Liver (tissue), 10 donors: ENCODE measurements at places on chromosomes 2 and 18.

GRCh38 chr18:3494569-3494968 is 44.6 kb downstream of the TGIF1 start:
- no peak for DNase-seq

DNA sequence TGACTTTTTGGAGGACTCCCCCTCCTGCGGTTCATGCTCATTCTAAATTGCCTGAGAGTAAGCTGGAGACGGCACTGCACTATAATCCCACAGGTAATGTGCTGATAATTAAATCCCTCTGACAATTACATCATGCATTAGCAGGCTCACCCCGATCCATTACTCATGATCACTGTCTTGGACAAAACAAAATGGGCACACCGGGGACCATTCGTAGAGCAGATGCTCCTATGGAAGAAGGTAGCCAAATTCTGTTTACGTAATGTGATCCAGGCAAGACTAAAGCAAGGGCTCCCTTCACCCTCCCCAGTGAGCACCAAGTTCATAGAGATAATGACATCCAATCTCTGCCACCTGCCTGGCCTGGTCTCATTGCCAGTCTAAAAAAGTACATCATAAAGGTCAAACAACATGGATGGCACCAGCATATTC is 657.1 kb upstream of the SOX11 start:
- no peak for DNase-seq

DNA sequence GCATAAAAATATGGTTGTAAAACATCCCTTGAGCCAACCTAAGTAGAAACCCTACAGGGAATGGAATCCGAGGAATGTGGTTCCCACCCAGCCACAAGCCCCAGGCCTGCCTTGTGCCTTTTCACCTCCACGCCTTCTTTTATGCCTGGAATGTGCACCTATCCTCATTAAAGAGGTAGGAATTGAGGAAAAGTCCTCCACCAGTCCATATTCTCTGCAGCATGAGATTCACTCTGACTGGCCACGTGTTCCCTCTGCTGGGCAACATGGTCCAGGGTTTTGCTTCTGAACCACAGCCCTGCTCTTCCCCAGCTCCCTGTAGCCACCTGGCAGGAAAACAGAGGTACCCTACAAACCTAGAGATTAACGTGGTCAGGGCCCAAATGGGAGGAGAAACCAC is 787.9 kb upstream of the RAB6C start:
- DNase-seq = no peak

DNA sequence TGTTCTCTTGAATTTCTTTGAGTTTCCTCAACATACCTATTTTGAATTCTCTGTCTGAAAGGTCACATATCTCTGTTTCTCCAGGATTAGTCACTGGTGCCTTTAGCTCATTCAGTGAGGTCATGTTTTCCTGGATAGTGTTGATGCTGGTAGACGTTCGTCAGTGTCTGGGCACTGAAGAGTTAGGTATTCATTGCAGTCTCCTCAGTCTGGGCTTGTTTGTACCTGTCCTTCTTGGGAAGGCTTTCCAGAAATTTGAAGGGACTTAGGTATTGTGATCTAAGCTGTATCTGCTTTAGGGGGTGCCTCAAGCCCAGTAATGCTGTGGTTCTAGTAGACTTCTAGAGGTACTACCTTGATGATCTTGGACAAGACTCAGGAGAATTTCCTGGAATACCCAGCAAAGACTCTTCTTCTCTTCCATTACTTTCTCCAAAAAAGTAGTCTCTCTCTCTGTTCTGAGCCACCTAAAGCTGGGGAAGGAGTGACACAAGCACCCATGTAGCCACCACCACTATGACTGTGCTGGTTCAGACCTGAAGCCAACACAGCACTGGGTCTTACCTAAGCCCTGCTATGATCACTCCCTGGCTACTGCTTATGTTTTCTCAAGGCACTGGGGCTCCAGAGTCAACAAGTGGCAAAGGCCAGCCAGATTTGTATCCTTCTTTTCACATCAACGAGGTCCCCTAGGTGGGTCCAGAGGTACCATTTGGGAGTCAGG is 852.0 kb downstream of the BCL11A start:
- DNase-seq = no peak

GRCh38 chr2:65587779-65588178 is 155.4 kb upstream of the SPRED2 start:
- no peak for DNase-seq

GRCh38 chr18:10736984-10737383 is 211.2 kb downstream of the NAPG start:
- DNase-seq = no peak

DNA sequence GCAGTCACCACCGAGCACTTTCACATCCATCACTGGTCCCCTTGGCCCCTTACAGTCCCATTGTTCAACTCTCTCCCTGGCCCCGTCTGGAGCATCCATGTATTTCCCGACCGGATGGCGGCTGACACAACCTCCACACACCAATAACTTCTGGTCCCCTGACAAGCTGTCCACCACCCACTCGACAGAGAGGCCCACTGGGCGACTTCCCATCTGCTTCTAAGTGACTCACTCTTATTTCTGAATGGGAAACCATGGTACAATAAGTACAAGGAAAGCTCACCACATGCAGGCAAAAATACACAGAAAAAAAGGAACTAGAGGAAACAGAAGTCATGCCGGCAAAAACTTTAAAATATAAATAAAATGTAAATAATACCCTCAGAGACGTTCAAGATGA is 82.9 kb upstream of the RAB12 start:
- no peak for DNase-seq

DNA sequence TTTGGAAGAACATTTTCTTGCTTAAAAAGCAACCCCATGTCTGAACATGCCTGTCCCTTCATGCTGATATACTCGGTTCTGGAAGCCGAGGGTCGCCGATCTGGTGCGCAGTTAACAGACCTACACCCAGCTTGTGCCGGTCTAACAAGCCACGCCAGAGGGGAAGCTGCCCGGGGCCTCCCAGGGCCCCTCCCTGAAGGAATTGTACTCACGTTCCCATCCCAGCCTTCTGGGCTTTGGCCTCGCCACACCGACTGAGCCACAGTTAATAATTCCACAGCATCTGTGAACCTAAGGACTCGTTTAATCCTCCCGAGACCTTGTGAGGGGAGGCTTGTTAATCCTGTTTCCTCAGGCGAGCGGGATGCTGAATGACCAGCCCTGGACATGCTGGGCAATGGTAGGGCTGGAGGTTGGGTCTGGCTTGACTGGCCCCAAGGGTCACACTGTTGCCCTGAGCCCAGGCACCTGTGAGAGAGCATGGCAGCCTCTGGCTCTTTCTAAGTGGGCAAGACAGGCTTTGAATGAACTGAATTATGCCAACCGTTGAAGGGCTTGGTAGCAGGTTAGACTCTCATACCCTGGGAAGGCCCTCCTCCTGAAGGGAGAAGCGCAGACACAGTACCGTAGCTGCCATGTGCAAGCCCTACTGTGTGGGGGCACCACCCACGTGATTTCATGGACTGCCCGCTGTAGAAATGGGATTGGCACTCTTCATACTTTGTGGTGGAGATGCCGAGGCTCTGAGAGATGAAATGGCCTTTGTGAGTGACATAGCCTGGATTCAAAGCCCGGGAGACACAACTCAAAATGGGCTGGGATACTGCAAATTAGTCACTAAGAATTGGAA is 27.9 kb upstream of the ODC1 start:
- DNase-seq = no peak

DNA sequence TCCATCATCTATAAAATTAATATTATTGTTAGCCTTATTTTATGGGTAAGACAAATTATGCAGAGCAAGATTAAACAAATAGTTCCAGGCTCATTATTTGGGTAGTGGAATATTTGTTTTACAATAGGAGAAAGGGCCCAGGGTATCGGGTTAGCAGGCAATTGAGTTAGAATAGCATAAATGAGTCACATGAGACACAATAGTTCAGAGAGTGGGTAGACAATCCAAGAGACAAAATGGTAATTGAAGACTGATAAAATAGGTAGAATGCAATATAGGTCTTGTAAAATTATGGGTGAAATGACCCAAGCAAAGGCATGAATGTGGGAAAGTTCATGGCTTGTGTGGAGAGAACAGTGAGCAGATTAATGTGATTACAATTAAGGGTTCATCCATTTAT is 790.9 kb upstream of the GCFC2 start:
- no peak for DNase-seq

DNA sequence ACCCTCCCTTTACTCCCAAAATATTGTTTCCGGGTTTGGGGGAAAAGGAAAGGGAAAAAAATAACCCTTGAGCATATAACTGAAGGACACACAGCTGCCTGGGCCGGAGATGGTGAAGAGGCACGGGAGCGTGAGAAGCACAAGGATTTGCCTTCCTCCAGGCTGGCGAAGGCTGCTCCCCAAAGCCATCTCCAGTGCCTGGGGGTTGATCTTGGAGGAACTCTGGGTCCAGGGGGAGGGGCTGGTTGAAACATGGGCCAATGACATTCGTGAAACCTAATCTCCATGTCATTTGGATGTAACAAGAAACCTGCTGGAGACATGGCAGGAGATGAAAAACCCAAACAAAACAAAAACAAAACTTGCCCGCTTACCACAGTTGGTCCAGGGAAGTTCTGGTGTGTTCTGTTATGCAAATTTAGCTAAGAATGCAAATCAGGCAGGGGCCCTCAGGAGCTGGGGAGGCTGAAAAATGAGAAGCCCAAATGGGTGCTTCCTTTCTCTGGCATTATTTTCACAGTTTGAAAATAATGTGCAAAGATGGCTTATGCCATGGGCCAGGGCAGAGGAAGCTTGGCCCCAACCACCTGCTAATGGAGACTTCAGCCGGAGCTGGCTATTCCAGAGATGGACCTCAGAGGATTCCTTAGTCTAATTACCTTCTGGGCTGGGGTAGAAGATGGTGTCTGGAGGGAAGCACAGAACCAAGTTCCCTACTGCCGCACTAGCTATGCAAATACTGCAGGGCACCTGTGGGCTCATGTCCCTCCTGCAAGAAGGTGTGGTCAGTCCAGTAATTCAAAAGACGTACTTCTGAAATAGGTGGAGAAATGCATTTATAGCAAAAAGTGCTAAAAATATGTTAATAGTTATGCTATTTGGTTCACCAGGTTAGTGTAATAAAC is 180.9 kb downstream of the BCL2 start:
- no peak for DNase-seq

DNA sequence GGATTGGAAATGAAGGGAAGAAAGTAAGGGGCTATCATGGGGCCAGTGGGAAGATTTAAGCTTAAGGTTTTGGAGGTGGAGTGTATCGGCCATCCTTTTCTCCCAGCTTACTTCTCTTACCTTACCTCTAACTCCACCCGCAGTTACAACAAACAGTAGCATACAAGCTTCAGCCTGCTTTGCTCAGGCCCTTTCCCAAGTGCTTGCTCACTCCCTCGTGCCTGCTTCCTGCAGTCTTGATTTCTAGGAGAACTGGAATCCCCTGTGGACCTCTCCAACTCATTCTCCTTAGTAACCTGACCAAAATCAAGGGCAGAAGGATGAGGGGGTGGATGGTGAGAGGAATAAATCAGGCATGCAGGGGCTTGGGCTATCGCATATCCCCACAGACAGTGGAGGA is 5.8 kb upstream of the LYG2 start:
- no peak for DNase-seq

GRCh38 chr2:20616341-20616871 is 34.5 kb downstream of the HS1BP3 start:
- no peak for DNase-seq

DNA sequence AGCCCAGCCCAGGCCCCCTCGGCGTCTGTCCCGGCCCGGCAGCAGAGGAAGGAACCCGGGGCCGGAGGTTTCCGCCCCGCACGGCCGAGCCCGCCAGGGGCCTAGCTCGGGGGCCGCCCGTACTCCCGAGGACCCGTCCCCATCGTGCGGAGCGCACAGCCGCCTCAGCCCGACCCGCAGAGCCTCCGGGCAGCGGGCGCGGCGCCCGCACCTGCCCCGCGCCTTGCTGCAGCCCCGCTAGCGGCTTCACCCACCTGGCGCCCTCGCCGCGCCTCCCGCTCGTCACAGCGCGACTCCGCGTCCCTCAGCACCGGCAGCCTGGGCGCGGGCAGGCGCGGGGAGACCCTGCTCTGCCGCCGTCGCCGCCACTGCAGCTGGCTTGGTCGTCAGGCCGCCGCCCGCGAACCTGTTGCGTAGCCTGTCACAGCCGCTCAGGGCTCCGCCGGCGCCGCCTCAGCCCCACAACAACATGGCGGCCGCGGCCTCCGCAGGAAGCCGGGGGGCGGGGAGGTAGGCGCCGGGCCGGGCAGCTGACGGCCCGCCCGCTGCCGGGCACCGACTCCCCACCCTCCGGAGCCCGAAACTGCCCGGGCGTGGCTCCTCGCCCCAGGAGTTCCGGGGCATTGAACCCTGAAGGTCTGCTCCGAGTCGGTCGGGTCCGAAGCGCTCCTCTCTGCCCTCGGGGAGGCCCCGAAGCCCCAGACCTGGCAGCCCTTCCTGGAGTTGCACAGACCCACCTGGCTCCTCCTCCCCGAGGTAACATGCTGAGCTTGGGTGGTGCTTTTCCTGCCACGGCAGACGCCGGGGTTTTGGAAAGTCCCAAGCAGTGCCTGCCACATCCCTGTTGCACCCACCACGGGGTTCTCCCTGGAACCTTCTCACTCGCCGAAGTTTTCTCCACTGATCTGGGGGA is at the start of gene ITSN2:
TSS of gene ITSN2 (minus strand) at position 487 of the 913 bp plus-strand sequence. CDS start 32,454 bp downstream, outside the sequence.
- DNase-seq = peak; percentile 82

- no peak for DNase-seq
These were observed 1.3 kb downstream of the RAB31 start for GRCh38 chr18:9709304-9709877.

DNA sequence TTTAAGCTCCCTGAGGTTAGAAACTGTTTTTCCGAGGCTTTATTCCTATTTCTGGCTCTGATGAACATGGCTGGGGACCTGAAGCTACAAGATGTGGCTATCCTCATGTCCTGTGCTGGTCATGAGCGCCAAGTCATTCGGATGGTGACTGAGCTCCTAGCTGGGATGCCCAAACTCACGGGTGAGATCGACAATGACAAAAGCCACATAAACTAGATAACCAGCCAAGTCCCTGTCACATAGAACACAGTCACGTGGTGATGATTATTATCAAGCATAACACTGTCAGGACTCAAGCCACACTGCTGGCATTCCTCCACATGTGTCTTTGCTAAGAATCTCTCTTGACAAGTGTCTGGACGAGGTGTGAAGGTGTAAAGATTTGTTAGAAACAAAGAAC is 274.9 kb downstream of the CLIP4 start:
- DNase-seq = no peak

DNA sequence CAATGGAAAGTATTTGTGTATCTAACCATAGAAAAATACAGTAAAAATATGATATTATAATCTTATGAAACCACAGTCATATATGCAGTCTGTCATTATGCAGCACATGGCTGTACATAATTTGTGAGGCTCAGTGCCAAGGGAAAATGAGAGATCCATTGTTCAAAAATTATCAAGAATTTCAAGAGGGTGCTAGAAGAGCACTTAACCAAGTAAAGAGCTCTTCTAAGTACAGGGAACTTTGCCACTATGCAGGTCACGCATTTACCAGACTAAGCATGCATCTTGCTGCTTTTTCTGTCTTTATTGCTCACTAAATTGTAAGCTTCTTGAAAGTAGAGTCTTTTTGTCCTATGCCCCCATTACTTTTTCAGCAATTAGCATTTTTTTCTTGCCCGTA is 438.0 kb downstream of the LRP1B start:
- DNase-seq = no peak

GRCh38 chr2:67423489-67423888 is 26.4 kb downstream of the ETAA1 start:
- DNase-seq = no peak

GRCh38 chr18:3061581-3062312 is 48.8 kb upstream of the LPIN2 start:
- DNase-seq = no peak

GRCh38 chr2:185806783-185807182 is 68.2 kb downstream of the FSIP2 start:
- DNase-seq = no peak

GRCh38 chr2:8598295-8599165 is 83.3 kb upstream of the ID2 start:
- no peak for DNase-seq

GRCh38 chr2:64838817-64839216 is 150.4 kb upstream of the SLC1A4 start:
- no peak for DNase-seq
